ENCODE measurements at places on chromosomes 3 and 15. TPM values are rescaled to one million over a fixed set of nuclear protein-coding genes. Genes with fewer than 3 reads are reported as not detected.

The LYZL4 gene
- total RNA-seq = not detected

The TF gene
- 1.9 TPM for total RNA-seq

The GLDN gene
- not detected for total RNA-seq

The TEX55 gene
- not detected for total RNA-seq
